ENCODE measurements at places on chromosomes 7 and 10.

DNA sequence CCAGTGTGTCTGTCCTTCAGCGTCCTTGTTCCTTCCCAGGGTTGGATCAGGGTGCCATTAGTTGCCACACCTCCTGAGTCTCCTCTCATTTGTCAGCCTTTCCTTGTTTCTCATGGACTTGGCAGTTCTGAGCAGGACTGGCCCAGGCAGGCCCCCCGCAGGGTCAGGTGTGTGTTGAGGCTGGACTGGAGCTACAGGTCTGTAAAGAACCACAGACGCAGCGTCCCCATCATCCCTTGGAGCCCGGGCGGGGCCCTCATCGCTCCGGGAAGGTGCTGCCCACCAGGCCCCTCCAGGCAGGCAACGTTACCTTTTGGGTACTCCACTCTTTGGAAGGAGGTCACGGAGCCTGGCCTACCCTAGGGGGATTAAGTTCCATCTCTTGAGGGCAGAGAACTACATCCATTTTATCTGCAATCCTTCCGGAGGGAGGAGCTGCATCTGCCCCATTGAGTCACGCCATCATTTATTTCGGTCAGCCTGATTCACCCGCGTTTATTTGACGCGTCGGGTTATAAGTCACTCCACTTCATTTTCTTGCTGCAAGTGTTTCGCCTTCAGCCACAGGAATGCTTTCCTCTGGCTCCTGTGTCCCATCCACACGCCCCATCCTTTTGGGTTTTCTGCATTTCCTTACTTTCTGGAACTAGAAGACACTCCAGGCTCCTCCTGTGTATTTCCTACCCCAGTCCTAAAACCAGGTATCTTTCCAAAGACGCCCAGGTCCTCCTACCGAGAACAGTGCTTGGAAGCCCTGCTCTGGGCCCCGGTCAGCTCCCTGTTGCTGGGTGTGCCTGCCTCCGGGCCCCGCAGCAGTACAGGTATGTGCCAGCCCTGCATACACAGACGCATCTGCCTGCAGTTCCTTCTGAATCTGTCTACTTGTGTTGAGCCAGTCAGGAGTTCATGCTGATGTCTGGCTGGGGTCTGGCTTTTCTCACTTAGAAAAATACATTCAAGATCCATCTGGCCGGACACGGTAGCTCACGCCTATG lies 141.9 kb downstream of the MAD1L1 start:
- no peak for DNase-seq

- DNase-seq: peak; percentile 58
Measured at GRCh38 chr7:92840316-92840715, 3.9 kb upstream of the CDK6 start.

- peak; percentile 15 for DNase-seq
Measured at GRCh38 chr10:26269754-26270153, 53.2 kb downstream of the GAD2 start.

DNA sequence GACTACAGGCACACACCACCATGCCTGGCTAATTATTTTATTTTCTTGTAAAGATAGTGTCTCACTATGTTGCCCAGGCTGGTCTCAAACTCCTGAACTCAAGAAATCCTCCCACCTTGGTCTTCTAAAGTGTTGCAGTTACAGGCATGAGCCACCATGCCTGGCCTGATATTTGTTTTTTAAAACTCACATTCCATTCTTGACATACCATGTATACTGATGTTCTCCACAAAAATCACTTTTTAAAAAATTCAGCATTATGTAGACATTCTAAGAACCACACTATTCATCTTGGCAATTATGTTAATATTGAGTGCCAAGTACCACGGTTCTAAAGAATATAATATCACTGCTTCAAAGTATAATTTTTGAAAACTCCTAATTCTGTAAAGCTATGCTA lies 43.5 kb downstream of the IDE start:
- DNase-seq: no peak

GRCh38 chr7:112290065-112290464 lies 83.6 kb downstream of the ZNF277 start:
- no peak for DNase-seq

- DNase-seq: peak; percentile 88
Measured at GRCh38 chr7:48298779-48299178, 127.5 kb downstream of the ABCA13 start.

- DNase-seq: no peak
Measured at GRCh38 chr10:6977398-6978186, 397.5 kb upstream of the PRKCQ start.

DNA sequence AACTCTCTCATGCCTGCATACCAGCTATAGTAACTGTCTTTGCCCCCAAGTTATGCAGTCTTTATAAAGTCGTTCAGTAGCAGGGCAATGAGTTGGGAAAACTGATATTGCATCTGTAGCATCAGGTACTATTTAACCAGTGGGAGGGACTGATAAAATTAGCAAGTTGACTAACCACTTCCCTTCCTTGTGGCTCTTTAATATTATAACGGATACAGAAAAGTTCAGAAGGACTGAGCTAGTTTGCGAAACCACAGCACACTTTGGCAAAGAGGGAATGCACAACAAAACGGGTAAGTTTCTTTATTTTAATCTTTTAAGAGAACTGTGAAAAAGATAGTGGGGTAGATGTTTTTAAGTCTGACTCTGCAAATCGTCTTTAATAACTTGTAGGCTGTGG lies 205.3 kb upstream of the HDAC9 start:
- peak; percentile 2 for DNase-seq

DNA sequence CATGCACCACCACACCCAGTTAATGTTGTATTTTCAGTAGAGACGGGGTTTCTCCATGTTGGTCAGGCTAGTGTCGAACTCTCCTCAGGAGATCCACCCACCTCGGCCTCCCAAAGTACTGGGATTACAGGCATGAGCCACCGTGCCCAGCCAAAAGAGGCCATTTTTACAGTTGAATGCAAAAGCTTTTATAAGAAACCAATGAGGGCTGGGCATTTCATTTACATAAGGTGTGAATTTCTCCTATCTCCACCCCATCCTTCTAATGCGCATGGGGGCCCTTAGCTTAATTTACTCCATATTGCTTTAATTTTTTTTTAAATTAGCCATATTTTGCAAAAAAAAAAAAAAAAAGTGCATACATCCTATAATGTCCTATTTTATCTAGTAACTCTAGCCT lies 25.1 kb upstream of the EIF4H start:
- no peak for DNase-seq

DNA sequence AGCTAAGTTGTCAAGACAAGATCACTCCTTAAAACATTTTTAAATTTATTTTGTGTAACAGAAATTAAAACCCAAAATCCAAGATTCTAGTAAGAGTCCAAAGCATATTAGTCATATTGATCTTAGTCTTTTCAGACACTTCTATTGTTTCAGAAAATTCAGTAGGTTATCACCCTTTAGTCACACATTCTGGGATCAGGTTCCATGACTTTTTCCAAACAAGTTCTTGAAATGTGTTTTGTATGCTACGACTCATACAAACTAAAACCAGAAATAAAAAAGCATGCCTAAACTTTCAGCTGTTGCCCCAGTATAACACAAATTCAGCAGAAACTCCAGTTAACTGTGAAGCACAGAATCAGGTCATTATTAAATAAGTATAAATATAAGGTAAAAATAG lies 10.7 kb downstream of the SEMA3D start:
- DNase-seq: no peak

- no peak for DNase-seq
Measured at GRCh38 chr10:116274064-116274904, 1.3 kb upstream of the GFRA1 start.

DNA sequence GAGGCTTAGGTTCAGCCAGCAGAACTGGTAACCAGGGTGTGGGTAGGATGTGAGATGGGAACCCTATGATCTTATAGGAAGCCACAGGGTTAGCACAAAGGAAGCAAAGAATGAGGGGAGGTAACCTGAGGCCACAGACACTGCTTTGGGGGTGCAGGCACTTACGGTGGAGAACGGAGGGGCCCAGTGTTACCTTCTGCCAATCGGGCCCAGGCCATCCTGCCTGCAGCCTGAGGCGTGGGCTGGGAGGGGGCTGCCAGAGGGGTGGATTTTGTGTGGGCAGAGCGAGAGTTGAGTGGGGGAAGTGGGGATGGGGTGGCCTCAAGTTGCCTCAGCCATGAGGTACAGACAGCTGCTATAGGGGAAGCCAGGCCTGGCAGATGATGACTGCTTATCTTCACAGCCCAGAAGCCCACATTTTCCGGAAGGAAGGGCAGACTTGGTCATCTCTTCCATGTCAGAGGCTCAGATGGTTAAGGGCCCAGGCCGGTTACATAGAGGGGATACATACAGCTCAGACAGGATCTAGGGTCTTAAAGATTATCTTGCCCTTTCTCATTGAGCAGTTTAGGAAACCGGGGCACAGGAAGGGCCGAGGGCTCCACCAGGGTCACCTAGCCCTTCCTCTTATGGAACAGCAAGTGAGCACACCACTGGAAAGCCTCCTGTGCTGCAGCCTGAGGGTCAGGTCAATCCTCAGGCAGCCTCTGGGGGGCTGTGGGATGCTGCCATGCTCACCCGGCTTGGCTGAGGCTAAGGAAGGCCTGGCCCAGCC lies 24.4 kb upstream of the VSIR start:
- no peak for DNase-seq

All from activated CD4-positive, alpha-beta T cell treated with anti-CD3 and anti-CD28 coated beads, Interleukin-10, Interleukin-2, amounts not matched to agents 100 ng/mL and 50 ng/mL, durations not matched to agents 16 hours and 8 hours (primary cell).